CD14-positive monocyte (primary cell): ENCODE measurements at places on chromosomes 3 and 15.
A peak's percentile ranks its signal among the peaks of the same experiment; 100 is the strongest.

GRCh38 chr3:12192173-12192572 lies 33.5 kb upstream of the TIMP4 start:
- no peak for DNase-seq

GRCh38 chr3:12818273-12818672 lies 21.8 kb downstream of the CAND2 start:
- no peak for DNase-seq

DNA sequence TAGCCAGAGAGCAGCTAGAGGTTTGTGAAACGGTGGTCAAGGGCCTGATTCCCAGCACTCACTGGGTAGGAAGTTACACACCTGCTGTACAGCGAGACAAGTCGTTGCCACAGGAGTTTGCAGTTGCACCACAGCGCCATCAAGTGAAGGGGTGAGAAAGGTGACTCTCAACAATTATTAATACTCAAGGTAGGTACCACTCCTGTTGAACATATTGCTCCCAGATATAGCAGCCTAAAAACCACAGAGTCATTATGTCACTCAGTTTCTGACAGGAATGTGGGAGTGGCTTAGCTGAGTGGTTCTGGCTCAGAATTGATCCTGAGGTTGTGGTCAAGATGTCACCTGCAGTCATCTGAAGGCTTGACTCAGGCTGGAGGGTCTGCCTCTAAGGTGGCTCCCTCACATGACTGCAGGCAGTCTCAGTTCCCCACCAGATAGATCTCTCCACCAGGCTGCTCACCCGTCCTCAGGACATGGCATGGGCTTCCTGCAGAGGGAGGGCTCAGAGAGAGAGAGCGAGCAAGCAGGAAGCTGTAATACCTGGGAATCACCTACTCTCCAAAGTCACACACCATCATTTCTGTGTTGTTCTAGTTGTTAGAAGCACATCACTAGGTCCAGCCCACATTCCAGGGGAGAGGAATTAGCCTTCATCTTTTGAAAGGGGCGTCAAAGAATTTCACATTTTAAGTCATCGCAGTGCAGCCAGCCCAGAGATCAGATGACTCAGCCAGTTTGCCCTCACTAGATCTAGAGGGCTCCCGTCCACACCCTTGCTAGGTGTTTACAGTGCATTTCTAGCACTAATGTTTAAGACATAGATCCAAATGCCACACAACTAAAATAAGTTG lies 17.0 kb upstream of the ANO10 start:
- DNase-seq, result peak; percentile 13

DNA sequence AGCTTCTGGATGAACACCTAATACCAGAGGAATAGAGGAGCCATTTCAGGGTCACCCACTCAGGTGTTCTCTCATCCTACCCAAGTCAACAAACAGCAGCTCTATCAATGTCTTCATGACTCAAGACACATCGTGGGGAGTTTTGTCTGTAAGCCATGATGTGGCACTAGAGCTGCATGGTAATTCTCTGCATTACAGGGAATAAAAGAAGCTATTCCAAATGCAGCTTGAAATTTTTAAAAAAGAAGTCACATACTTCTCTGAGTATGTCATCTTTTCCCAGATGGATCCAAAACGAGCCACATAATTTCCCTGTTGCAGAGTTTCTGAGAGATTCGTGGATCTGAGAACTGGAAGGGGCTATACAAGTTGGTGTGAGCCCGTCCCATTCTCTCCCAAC lies 6.1 kb upstream of the THSD4 start:
- no peak for DNase-seq

DNA sequence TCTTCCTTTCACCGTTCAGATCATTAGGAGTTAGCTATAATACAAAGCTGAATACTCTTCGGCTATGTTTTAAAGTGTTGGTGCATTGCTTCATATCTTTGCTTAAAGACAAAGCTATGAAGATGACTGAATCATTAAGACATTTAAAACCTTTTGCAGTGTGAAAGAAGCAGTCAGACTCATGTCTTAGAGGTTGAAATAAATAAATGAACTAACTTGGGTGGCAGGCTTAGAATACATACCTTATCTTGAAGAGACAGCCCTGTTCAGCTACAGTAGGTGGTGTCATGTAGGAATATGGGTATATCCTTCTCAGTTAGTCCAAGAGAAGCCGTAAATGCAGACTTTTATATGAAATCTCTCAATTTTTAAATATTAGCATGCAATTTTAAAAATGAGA lies 63.4 kb downstream of the OPA1 start:
- no peak for DNase-seq

DNA sequence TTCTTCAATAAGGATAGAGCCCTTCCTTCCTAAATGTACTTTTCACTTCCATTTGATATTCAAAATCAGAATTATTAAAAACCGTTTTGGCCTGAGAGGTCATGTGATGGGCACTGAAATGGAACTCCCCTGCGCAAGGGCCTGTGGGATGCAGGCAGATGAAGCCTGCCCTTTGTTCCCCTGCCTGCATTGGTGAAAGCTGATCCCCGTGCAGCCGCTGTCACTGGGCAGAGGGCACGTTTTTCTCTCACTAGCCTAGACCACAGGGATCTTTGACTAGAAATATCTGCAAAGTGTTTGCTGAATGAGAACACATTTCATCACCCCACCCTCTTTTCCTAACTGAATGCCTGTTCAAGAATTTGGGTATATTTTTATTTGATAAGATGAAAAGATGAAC lies 74.9 kb downstream of the TIPARP start:
- no peak for DNase-seq

DNA sequence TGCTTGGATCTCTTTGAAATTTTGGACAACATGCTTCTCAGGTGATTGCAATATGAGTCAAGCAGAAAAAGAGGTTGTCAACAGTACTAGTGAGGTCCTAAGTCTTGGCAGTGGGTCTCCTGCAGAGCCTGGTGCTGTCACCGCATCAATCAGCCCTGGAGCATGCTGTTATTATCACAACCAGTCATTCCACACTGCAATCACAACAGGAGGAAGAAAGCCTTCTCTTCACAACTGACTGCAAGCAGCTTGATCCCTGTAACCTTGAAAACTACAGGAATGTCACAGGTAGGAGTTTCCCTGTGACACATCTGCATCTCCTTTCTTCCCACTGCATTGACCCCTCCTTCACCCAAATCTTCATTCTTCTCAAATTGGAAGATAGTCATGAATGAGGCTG lies 451.1 kb upstream of the ATP11B start:
- no peak for DNase-seq

DNA sequence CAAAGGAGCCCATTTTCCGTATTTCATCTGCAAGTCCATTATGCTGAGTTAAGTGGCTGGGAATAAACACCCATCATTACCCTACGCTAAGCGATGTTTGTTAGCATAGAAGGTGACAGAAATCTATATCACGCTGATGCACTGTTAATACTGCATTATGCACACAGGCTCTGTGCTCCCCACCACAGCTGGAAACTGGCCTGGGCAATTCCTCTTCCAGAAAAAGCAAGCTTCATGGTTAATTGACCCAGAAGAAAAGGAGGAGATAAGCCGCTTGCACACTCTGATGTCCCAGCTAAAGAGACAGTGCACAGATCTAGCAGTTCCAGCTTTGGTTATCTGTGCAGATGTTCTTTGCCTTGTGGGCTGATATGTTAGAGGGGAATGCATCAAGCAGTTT lies 232.6 kb downstream of the NTRK3 start:
- no peak for DNase-seq

DNA sequence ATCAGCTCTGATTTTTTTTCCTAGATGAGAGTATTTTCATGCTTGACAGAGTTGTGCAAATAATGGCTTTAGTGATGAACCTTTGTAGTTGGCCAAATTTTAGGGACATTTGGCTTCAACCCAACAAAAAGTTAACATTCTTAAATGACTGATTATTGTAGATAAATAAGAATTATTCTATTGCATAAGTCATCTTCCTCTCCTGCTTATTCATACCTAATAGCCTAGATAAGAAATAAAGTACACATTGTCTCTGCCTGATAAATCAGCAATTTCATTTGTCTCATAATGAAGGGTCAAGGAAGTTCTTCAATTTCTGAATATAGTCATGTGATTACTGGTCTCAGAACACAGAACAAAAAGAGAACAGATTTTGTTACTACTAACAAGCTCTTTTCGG lies 428.9 kb upstream of the IL12A start:
- no peak for DNase-seq

DNA sequence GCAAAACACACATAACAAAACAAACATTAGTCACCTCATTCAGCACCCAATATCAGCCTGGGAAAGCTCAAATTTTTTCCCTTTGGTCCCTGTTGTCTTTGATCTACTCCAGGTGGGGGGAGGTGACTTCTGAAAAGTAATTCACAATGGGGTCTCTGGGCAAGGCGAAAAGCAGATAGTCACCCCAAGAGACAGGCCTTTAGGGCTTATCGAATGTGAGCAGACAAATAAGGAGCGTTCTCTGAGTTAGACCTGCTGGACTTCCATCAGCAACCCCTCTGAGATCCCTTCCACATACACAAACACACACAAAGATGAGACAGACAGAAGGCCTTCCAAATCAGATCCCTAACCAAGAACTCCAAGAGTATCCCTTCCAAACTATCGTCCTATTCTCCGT lies 171.0 kb upstream of the SMAD3 start:
- DNase-seq, result no peak

DNA sequence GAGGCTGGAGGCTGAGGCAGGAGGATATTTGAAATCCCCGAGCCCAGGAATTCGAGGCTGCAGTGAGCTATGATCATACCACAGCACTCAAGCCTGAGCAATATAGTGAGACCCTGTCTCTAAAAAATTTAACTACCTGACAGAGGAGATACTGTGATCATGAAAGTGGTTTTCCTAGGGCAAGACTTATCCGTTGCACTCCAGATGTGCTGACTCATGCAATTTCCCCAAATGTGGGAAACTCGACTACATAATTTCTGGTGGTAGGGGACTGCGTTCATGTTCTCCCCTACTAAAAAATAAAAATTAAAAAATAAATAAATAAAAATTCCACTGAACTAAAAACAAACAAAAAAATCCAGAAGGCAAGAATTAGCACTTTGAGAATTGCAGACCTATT lies 271.7 kb downstream of the SHQ1 start:
- DNase-seq, result no peak
